ENCODE measurements at places on chromosomes 12 and 14.

- DNase-seq = no peak
These were observed 44.5 kb downstream of the RIMBP2 start for GRCh38 chr12:130671556-130671955.

DNA sequence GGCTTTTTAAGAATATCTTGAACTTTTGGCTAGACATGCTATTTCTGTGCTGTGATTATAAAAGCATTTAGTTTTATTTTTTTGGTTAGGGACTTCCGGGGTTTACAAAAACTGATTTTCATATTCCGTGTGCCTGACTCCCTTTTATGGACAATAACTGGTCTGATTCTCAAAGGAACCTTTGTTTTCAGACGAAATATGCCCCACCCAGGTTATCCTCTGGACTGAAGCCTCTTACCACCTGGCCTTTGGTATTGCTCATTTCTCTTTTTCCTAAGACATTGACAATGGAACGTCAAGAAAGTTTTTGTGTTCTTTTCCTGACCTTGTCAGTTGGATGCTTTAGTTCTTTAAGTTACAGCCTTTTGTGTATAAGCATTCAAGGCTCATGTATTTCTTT, 10.8 kb downstream of the TIGAR start:
- DNase-seq = no peak

- no peak for DNase-seq
These were observed 7.9 kb downstream of the SERPINA1 start for GRCh38 chr14:94380225-94381148.

DNA sequence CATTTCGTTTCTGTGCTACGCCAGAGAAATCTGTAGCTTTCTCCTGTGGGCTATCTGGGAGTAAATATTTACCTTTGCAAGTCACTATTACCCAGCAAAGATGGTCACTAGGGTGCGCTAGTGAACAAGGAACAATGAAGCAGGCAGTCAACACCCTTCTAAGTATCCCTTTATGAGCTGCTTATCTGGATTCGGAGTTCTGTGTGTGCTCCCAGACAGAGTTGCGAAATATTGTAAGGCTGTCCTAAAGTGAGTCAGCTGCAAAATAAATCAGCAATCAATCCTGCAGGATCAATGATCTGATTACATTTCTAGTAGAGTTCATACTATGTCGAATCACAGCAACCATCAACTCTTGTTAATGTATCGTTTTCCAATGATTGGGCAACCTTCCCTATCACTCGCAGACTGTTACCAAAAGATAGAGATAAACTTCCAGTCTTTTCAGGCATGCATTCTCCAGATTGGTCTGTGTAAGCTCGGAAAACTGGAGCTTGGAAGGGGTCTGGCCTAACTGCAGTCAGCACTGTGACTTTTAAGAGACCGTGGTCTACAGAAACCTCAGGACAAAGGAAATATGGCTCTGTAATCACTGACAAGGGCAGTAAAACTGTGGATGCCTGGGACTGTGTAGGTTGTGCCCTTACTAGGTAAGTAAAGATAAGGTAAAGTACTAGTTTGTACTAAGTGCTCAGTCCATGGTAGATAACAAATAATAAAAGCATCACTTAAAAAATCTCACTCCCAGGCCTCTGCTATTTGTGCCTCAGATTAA, 133.5 kb downstream of the KCNK10 start:
- no peak for DNase-seq

DNA sequence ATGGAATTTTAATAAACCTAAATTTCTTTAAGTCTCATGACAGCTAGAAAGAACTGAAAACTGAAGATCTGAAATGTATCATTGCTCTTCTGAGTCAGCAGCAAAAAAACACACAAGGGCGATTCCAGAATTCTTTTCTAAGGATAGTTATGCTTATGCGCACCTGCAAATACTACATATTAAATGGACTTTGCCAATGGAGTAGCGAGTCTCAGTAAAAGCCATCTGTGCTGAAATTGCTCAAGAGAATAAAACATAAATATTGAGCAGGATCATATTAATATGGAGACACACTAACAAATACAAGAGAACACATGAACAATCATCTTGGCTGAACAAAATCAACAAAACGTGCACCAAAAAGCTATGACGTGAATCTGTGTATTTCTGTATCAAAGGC, 73.7 kb downstream of the CPNE8 start:
- DNase-seq = no peak

- no peak for DNase-seq
These were observed 214.1 kb upstream of the PLEKHG7 start for GRCh38 chr12:92488735-92489134.

DNA sequence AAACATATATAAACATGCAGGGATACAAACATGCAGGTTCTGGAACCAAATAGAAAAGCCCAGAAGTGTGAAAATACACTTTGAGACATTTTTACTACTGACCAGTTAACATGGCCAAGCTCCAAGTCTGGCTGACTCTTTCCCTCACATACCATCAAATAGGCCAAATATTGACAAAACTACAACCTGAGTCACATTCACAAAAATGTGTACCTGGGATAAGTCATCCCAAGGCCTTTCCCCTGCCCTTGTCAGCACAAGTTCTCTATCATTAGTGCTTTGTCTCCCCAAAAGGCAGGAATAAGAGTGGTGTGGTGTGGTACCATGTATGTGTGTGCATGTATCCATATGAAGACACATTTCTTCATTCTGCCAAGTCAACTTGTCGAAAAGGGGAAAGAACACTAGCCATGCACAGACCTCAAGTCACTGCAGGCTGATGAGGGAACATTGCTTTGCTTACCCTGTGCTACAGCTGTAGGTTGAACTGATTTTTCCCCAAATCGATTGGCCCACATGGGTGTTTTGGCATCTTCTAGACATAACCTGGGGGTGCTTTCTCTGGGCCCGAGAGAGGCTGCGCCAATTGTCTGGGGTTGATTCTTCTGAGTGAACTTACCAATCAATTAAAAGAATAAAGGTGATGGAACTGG, 14.9 kb downstream of the HOXC4 start:
- DNase-seq = no peak

DNA sequence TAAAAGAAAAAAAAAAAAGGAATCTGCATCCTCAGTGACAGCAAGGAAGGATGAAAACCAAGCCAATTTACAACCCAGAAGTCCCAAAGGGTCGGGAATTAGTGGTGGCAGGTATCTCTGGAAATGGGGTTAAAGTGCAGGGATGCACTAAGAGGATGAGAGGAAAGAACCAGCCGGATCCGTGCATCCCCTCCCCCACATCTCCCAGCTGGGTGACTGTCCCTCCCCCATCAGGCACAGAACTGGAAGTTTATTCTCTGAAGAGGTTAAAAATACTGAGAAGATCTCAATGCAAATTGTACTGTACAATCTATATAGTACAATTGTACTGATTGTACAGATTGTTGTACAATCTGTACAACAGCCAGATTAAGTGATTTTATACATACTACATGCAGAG, 15.4 kb downstream of the CLMN start:
- no peak for DNase-seq

All from stimulated activated CD8-positive, alpha-beta memory T cell treated with anti-CD3 and anti-CD28 coated beads, Interleukin-15, amount 100 ng/mL, for 4 hours (primary cell).